Stimulated activated CD4-positive, alpha-beta T cell treated with anti-CD3 and anti-CD28 coated beads, Interleukin-2, amount 100 ng/mL, for 24 hours (primary cell): ENCODE measurements at places on chromosomes 13 and 19.

DNA sequence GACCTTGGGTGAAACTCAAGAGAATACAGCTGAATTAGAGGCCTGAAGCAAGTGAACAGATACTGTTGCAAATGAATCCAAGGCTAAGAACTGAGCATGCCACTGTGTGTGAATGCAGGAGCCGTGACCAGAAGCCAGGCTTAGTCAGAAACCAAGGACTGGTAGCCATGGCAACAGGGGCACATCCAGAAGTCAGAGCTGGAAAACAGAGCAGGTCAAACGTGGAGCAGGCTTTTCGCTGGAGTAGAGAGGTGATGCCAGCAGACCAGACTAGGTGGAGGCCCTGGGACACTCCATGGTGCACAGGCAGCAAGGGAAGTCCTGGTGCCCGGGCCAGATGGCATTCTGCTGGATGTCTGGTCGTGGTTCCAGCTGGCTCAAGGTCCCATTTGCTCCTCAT is 564.1 kb downstream of the PCDH9 start:
- no peak for DNase-seq

DNA sequence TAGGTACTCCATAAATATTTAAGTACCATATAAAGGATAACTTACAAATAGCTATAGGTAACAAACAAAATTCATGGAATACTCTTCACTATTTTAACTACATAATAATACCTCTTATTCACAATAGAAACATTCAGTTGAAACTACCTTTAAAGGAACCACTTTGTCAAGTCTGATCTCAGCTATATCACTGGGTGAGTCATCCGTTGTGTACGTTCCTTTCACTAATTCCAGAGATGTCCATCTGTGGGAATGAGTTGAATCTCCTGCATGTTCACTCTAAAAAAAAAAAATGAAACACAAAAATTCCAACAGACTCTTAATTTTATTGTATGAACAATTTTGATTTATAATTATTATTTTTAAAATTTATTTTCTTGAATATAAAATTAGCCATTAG is 149.4 kb upstream of the FBXL3 start:
- no peak for DNase-seq

DNA sequence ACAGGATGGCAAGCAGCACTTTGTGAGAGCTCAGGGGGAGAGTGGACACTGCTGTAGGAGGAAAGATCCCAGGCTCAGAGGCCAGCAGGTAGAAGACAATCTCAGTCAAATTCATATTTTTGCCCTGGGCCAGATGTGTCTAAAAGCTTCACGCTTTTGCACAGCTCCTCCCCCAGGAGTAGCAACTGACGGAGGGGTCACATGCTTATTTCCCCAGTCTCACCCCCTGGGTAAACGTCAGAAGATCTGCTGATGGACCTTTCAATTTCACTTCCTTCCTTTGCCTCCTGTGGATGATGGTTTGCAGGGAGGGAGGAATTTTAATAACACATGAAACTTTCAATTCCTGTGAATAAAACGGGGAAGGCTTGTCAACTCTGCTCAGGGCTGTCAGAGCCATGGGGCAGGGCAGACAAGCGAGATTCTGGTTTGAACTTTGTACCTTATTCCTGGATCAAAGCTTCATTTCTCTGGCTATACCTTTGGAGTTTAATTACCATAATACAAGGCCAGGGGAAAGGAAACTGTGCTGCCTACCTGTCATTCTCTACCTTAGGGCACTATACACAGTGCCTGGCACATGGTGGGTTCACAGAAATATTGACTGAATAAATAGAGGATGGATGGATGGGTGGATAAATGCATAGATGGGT is 41.0 kb downstream of the POU4F1 start:
- no peak for DNase-seq

- DNase-seq, result no peak
These were observed 50.2 kb downstream of the ZNF146 start for GRCh38 chr19:36265064-36265463.

- no peak for DNase-seq
These were observed 22.1 kb downstream of the CACNA1A start for GRCh38 chr19:13484166-13484565.

GRCh38 chr13:40755082-40755700 is 15.8 kb downstream of the MRPS31 start:
- DNase-seq, result no peak

GRCh38 chr13:111318386-111318785 is 2.1 kb upstream of the TEX29 start:
- DNase-seq, result no peak

DNA sequence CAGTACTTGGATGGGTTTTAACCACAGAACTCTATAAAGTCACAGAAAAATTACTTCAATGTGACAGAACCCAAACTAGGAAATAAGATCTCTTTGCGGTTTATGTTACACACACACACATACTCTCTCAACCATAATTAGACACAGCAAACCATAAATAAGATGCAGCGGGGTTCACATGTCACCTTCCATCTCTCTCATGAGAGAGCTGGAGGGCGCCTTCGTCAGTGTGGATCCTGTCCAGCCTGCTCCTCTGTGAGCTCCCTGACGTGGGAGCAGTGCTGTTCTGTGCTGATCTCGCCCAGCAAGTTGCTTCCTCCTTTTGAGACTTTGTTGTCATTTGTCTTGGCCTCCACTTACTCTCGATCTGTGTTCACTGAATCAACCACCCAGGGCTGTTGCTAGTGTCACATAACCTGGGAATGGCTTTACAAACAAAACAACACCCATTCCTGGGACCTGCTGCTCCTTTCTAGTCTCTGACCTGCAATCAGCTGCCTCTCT is 204.9 kb upstream of the KL start:
- no peak for DNase-seq

- DNase-seq, result no peak
These were observed 349.0 kb downstream of the EFNB2 start for GRCh38 chr13:106186366-106187030.
